AG09319 (cell line): ENCODE measurements at places on chromosomes 7 and 10.

DNA sequence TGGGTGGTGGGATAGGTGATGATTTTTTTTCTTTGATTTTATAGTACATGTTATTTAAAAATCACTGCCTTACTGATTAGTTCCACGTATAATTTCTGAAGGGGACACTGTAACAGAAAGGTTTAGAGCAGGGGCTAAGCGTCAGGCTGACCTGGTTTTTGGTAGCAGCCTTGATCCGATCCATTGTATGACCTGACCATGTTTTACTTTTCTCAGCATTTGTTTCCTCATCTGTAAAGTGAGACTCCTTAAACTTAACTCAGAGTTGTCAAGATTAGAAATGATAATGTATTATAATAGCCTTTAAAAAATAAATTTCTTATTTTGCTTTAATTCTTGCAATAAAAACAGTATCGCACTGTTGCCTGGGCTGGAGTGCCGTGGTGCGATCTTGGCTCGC is 23.6 kb downstream of the INPP5F start:
- DNase-seq, result no peak

- no peak for DNase-seq
These were observed 36.0 kb downstream of the GNA12 start for GRCh38 chr7:2807845-2808772.

DNA sequence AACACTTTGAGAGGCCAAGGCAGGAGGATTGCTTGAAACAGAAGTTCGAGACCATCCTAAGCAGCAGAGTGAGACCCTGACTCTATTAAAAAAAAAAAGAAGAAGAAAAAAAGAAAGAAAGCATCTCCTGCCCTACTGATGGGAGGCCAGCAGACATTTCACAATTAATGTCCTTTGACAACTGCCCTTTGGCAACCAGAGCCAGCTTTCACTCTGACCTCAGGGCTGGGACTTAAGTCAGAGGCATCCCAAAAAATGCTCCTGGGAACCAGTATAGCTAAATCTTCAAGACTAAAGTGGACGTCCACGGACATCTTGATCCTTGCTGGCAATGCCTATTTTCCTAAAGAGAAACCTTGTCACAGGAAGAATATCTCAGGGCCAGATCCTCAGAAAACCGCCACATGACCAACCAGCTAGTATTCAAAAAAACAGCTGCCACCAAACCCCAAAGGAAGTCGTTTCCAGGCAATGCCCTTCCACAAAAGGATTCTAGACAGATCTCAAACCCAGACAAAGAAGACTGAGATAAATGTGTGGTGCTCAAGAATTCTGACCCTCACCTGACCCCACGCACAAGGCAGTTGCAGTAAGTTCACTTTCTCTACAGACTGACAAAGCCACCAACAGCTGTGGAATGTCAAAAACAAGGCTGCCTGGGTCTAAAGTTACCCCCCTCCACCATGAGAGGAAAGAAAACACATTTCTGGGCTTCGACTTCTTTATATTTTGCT is 18.4 kb downstream of the GFRA1 start:
- no peak for DNase-seq

GRCh38 chr10:106655636-106656035 is 508.9 kb downstream of the SORCS1 start:
- no peak for DNase-seq

DNA sequence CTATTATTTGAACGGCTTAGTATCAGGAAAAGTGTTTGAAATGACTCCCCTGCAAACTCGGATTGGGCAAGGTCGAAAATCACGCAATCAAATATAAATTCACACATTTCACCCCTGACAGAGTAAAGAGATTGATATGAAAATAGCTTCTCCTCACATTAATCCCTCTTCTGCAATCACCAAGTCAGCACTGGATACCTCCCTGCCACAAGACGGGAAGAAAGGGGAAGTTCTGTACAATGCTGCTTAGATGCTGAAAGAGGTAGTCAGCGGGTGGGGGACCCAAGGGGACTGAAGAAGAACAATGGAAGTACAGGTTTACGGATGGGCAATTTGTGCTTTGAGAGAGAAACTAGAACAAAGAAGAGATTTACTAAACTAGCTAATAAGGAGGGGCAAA is 72.0 kb upstream of the ANK3 start:
- DNase-seq, result no peak

DNA sequence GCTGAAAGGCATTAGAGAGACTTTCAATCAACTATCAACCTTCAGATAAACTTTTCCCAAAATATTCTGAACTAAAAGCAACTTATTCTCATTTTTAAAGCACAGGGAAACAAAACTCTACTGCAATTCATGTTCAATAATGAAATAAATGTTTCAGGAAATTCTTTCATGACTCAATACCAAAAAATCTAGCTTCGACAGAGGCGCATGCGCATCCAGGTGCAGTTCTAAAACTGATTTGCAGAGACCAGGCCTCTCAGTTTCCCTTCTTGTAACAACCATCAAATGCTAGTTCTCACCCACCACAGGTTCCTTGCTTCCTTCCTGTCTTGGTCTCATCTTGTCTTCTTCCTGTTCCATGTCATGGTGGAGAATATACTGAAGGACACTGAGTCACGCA is 55.3 kb upstream of the NRBF2 start:
- DNase-seq, result no peak

DNA sequence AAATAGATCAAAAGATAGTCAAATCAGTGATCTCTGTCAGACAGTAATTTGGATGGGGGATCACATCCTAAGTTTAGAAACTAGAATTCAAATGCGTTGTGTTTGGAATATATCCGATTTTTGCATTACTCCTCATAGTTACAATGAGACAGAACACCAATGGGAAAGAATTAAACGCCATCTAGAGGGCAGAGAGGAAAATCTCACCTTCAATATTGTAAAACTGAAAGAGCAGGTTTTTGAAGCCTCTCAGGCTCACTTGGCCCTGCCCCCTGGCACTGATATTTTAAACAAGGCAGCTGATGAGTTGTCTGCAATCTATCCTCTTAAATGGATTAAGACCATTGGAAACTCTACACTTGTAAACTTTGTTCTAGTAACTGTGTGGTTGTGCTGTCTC is 17.7 kb downstream of the FRG2B start:
- DNase-seq, result no peak

- no peak for DNase-seq
These were observed 122.6 kb downstream of the FAM107B start for GRCh38 chr10:14652067-14652466.

DNA sequence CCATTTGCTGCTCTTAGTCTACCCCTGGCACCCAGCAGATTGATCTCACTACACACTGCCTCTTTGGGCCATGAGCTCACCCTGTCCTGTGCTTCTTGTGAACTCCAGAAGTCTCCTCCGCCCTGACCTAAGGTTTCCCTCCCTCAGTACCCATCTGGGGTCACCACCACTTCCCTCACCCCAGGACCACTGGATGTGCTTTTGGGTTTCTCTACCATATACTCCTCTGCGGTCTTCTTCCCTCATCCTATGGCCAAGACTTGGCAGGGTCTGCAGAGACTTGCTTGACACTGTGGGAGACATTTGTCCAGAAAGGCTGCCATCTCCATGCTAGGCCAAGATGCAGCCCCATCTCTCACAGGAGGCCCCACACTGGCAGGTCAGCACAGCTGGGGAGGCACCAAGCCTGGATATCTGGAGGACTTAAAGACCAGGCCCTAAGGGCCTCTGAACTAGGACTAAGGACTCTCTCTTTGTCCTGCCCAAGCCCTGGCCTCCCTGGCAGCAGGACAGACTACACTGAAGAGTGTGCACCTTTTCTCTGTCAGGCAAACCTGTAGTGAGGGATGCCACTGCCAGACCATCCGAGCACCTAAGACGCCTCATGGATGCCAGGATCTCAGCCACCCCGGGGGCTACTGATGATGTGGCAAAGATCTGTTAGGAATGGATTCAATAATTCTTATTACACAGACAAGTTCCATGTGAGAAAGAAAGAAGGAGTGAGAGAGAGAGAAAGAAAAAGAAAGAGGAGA is 134.6 kb downstream of the ZNF467 start:
- no peak for DNase-seq

DNA sequence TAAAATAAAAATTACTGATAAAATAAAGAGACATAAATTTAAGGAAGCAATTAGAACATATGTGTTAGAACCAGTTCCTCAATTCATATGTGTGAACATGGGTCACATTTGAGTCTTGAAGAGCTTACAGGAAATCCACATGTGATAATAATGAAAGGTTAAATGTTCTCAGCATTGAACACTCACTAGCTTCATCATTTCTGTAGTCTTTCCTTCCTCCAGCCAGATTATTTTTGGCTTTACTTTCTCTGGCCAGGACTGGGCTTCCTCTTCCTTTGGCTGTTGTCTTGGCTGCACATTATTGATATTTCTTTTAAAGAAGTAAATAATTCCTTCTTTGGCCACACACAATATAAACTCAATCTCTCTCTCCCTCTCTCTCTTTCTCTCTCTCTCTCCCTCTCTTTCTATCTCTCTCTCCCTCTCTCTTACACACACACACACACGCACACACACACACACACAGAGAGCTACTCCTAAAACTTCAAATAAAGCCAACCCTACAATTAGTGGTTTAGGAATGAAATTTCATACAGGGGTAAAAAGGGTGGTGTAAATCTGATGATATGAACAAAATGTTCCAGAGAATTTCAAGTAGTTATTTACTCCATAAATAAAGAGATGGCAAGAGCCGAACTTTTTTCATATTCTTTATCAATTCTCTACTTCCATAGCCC is 171.2 kb downstream of the REEP3 start:
- no peak for DNase-seq

DNA sequence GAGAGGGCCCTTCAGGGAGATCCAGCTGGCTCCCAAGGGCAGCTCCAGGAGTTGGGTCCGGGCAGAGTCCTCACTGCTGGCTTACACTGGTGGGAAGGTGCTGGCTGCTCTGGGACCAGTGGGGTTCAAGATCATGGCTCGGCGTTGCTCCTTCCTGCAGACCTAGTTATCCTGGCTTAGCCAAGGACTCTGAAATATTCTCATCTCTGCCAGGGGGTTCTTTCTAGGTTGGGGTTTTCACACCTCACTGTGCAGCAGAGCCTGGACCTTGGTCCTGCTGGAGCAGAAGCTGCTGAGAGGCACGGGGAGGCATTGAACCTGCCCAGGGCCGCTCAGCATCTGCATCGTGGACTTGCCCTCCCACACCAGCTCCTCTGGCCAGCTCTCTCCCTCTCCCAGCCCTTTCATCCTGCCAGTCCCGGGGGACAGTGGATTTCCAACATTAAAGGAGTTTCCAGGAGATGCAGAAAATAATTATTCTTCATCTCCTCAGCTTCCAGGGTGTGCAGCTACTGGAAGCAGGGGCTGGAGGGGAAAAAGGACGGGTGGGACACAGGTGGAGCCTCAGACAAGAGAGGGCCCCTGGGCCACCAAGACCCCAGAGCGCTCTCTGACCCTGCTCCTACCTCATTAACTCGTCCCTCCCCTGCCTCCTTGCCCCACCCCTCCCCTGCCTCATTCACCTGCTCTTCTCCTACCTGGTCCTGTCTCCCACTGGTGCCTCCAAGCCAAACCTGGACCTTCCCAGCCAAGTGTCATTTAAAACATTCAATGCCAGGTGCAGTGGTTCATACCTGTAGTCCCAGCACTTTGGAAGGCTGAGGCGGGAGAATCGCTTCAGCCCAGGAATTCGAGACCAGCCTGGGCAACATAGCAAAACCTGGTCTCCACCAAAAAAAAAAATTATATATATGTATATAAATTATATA is 42.5 kb downstream of the JAKMIP3 start:
- DNase-seq, result no peak

- DNase-seq, result no peak
These were observed 39.0 kb downstream of the HTR5A start for GRCh38 chr7:155109121-155109520.

- no peak for DNase-seq
These were observed 997.0 kb upstream of the POT1 start for GRCh38 chr7:125926621-125927020.

- DNase-seq, result no peak
These were observed 132.3 kb downstream of the DKK1 start for GRCh38 chr10:52446391-52446790.

GRCh38 chr7:40643664-40644063 is 508.9 kb downstream of the SUGCT start:
- no peak for DNase-seq

GRCh38 chr7:15218261-15218660 is 315.7 kb upstream of the DGKB start:
- no peak for DNase-seq

DNA sequence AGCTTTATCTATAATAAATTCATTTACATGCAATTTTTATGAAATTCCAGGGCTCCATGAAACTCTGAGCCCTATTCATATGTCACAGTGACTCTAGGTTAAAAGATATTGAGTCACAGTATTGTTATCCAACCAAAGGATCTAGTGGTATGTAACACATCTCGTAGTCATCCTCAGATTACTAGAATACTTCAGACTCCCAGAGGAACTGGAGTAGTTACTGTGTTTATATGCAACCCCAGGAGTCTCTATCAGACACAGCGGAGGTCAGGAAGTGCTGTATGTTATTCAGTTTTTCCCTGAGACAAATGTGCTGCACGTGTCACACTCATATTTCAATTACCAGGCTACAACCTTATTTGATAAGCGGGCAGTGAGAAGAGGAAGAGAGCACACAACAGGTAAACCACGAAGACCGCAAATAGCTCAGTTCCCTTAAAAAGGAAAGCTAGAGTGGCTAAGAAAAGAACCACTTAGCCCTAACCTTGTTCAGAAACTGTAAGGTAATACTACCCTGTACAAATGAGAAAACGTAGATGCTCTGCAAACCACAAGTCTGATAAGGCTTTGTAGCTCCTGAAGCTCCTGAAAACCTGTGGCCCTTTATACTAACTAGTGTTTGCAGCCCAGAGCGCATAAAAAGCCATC is 114.0 kb upstream of the CNTNAP2 start:
- no peak for DNase-seq

DNA sequence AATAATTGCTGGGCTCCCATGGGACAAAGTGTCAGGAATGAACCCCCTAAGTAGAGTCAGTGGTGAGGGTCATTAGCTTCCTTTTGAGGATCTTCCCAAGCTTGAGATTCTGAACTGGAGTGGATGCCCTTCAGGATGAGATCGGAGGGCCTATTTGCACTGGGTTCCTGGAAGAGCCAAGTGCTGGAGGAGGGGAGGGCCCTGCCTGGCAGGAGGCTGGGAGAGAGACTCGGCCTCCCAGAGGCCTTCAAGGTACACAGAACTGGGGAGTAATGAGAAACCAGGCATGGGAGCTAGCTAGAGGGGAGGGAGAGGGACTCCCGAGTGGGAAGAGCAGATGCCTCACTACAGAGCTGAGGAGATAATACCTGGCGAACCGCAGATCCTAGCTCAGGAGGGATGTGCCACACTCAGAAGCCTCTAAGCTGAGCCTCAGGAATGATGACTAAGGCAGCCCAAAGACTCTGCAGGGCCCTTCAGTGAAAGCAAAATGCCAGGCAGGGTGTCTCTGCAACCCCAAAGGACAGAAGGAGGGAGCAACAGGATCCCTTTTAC is 9.4 kb downstream of the PDAP1 start:
- DNase-seq, result no peak

GRCh38 chr7:135801045-135801693 is 52.6 kb upstream of the FAM180A start:
- DNase-seq, result peak; percentile 36

- no peak for DNase-seq
These were observed at the start of gene CALCR for GRCh38 chr7:93574646-93575554. Gene CALCR, minus strand, starts transcription at chr7:93574724. Its CDS starts 87,743 bp downstream, at chr7:93486981.
